SW480 (cell line): ENCODE measurements at places on chromosomes 6 and 20.

GRCh38 chr6:33958526-33959328 lies 154.9 kb upstream of the MLN start:
- no peak for DNase-seq

- no peak for DNase-seq
Measured at GRCh38 chr6:152575621-152576150, 61.5 kb downstream of the SYNE1 start.

DNA sequence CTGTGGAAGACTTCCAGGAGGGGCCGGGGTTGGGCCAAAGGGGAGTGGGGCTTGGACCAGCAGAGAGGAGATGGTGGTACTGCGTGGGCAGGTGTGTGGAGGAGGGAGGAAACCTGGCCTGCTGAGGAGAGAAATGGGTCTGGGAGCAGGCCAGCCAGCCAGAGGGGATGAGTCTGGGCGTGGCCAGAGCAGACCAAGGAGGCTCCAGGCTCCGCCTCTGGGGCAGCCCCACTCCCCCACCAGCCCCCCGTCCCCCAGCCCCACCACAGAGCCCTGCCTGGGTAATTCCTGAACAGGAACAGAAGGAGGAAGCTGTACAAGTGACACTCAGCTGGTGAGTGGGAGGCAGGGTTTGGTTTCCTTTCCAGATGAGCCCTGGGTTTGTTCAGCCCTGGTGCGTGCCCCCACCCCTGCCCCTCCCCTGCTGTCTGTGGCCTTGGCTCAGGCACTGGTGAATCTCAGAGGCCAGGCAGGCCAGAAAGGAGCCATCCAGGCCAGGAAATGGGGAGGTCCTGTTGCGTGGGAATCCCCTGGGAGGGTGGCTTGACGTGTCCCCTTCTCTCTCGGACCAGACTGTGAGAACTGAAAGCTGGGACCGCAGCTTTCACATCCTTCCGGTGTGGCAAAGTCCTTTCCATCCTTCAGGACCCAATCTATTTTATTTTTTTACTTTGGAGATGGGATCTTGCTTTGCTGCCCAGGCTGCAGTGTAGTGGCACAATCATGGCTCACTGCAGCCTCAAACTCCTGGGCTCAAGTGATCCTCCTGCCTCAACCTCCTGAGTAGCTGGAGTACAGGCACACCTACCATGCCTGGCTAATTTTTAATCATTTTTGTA lies 9.4 kb upstream of the SRC start:
- DNase-seq, result no peak

DNA sequence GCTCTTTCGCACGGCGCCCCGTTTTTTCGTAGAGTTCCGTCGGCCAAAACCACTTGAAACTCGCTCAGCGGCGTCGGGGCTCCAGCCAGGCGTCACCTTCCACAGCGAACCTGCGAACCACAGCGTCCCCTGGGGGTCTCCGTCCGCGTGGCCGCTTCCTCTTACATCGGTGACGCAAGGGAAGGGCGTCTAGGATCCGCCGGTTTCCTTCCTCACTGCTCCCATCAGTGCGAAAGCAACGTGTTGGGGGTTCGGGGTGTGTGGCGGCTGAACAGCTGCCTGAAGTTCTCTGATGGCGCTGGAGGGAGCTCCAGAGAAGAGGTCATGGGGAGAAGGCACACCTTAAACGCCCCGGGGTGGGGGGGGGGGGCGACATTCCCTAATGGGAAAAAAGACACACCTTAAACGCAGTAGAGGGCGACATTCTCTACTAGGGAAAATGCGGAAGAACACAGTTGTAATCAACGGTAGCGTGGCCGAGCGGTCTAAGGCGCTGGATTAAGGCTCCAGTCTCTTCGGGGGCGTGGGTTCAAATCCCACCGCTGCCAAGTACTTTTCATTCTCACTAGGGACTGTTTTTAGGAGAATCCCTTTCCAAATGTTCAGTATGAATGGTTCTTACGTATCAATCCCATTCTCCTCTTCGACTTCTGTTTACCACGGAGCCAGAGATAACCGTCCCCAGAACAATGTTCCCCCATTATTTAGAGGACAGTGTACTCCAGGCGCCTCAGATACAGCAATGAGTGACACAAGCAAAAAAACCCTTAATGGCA lies 16.4 kb downstream of the ZNF311 start:
- DNase-seq, result peak; percentile 86

DNA sequence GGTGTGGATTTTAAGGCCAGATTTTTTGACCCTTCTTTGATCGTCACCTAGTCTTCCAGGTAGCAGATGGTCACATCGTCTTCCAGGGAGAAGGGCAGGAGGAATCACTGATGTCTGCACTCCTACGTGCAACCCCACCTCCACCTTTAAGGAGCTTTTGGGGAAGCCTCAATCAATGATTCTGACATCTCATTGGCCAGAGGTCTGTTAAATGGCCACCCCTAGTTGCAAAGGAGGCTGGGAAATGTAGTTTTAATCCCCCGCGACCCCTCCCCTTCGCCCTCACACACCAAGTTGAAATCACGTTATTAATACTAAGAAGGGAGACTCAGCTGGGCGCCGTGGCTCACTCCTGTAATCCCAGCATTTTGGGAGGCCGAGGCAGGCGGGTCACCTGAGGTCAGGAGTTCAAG lies 151.4 kb downstream of the BCAS1 start:
- DNase-seq, result no peak
